ENCODE measurements at places on chromosomes 1 and 21.

DNA sequence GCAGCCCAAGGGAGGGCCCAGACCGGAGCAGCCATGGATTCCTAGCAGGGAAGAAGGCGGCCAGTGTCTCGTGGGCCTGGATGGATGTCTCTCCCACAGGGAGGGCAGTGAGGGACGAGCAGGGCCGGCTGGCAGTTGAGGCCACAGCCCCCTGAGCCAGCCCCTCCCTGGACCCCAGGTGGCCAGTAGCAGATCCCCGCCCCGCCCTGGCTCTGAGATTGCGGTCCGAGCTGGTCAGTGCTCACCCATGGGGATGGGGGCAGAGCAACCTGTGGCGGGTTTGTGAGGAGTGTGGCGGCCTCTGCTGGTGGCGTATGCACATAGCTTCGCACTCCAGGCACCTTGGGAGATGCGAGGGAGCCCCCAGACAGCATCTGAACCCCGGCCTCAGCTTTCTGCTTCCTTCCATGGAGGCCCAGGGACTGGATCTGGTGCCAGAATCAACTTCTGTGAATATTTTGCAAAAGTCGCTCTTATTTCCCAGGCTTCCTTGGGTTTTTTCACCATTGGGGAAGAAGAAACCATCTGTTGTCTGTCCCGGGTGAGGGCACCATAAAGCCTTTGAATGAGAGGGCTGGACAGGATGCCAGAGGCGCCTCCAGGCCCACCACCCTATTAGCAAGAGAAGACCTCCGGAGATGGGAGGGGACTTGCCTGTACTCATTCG lies 8.4 kb upstream of the KCNN3 start:
- DNase-seq, result peak; percentile 64

DNA sequence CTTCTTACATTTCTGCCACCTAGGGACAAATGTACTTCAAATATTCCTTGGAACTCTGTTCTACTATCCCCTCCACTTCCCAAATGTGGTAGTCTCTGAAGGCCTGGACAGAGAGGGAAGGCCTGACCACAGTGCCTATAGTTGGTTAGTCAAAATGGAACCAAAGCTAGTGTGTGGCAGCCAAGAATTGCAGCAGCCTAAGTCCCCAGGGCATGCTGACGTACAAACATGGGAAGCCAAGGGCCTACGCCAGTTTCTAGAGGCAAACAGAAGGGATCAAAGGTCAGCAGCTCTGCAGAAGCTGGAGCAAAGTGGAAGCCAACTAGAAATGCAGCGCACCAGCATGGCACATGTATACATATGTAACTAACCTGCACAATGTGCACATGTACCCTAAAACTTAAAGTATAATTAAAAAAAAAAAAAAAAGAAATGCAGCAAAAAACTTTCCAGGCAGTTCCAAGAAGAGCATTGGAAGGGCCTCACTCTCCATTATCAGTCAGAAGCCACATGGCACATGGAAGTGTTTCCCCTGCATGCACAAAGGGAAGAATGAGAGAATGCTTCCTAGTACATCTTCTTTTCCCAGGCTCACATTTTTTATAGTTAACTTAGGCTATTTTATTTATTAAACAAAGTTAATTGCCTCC lies 39.4 kb upstream of the GADD45A start:
- DNase-seq, result no peak

DNA sequence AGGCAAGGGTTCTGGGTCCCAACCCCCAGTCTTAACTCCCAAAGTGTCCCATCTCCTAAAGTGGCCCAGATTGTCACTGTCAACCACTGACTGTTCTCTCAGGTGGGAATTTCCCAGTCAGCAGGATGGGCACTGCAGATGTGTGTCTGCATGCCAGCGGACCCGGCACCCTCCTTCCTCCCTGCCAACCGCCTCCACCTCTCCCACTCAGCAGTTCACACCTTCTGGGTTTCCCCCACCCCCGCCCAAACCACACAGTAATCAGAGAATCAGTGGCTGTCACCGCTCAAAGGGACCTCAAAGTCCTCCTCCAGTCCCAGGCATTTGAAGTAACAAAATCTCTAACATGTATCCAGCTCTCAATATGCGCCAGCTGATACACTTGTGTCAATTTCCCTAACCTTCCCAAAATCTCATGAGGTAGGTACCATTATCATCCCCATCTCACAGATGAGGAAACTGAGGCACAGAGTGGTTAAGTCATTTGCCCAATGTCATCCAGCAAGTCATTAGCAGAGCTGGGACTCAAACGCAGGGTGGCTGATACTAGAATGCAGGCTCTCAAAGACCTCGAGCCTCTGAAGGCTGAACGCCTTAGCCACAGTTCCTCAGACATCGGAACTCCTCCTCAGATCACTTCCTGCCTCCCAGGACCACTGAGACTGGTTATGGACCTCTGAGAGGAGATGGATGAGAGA lies 4.8 kb downstream of the RUNX3 start:
- DNase-seq, result peak; percentile 52

DNA sequence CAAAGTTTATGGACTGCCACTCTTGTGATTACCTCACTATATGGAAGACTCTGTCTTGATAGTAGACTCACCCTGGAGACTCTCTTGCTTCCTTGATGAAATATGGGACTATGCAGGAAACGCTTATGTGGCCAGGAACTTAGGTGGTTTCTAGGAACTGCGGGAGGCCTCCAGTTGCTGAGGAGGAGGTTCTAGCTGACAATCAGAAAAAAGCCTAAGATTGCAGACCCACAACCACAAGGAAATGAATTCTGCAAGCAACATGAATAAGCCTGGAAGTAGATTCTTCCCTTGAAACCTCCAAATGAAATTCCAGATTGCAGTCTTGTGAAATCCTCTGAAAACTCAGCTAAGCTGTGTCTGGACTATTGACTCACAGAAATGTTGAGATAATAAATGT lies 88.9 kb upstream of the COL11A1 start:
- no peak for DNase-seq

DNA sequence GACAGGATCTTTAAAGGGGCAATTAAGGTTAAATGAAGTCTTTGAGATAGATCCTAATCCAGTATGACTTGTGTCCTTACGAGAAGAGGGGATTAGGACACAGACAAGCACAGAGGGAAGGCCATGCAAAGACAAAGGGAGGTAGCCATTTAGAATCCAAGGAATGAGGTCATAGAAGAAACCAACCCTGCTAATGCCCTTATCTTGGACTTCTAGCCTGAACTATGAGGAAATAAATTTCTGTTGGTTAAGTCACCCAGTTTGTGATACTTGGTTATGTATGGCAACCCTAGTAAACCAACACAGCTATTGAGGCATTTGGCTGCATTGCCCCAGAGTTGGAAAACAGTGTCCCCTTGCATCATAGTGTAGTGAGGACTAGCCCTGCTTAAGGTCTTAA lies 121.3 kb downstream of the MAST2 start:
- DNase-seq, result no peak

DNA sequence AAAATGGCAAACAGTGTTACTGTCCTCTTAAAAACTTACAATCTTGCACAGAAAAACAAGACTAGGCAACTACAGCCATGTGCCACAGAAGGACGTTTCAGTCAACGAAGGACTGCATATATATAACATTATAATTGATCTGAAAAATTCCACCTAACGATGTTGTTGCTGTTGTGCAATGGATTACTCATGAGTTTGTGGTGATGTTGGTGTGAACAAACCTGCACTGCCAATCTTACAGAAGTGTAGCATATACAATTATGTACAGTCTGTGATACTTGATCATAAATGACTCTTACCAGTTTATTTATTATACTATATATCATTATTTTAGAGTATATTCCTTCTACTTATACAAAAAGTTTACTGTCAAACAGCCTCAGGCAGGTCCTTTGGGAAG lies 6.8 kb upstream of the VAMP4 start:
- no peak for DNase-seq

GRCh38 chr1:118918230-118918939 lies 69.8 kb downstream of the TBX15 start:
- DNase-seq, result no peak

DNA sequence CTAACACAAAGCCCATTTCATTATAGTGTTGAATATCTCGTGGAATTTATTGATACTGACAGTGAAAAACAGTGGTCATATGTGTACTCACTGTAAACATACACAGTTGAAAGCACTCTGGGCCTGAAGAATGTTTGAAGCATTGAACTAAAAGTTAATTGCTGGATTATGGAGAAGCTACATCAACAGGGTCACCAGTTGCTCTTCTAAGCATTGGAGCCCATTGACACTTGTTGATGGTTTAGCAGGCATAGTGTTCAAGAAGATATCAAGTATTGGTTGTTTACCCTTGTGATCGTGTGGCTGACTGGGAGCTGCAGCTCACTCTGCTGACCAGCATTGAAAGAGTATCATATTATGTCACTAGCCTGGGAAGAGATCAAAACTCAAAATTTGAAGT lies 10.3 kb downstream of the ZYG11A start:
- no peak for DNase-seq

- no peak for DNase-seq
These were observed 72.4 kb downstream of the DMRTA2 start for GRCh38 chr1:50350868-50351267.
